ENCODE measurements at places on chromosomes 7 and 10. TPM values are rescaled to one million over a fixed set of nuclear protein-coding genes. Genes with fewer than 3 reads are reported as not detected.

Gene SPDYE2
- not detected for total RNA-seq

Gene ADIRF
- not detected for total RNA-seq

Gene CD36
- total RNA-seq: not detected

Gene ACSM6
- not detected for total RNA-seq

Gene CALY
- total RNA-seq: not detected

Gene CDCA7L
- total RNA-seq: 175 TPM

Gene KCND2
- total RNA-seq: not detected

Gene CLRN3
- not detected for total RNA-seq

Gene KCP
- total RNA-seq: 1.4 TPM

Gene MOGAT3
- not detected for total RNA-seq

Gene ANKRD16
- 15.0 TPM for total RNA-seq

Gene TMEM213
- not detected for total RNA-seq

Gene COL26A1
- not detected for total RNA-seq

Gene ZNF107
- total RNA-seq: 92.2 TPM

Gene HHEX
- total RNA-seq: 1.7 TPM

Gene CYP2C19
- not detected for total RNA-seq

Gene KBTBD2
- 34.5 TPM for total RNA-seq

Gene ATOH7
- not detected for total RNA-seq

Gene TRIL
- total RNA-seq: not detected

Gene AOAH
- total RNA-seq: 0.61 TPM

Gene DNMBP
- 39.6 TPM for total RNA-seq

Gene LOXL4
- total RNA-seq: not detected

Gene NUTM2E
- 0.17 TPM for total RNA-seq

Gene IL6
- total RNA-seq: not detected

Gene METTL27
- total RNA-seq: 2.1 TPM

Gene TRPV5
- not detected for total RNA-seq

Gene SEMA4G
- total RNA-seq: 0.17 TPM

Gene UBE2H
- 35.3 TPM for total RNA-seq

Gene GPR37
- total RNA-seq: not detected

Gene CALN1
- total RNA-seq: not detected

Gene BUD23
- 75.8 TPM for total RNA-seq

Gene EPO
- total RNA-seq: not detected

Gene FAM171A1
- not detected for total RNA-seq

Gene CLDN3
- not detected for total RNA-seq

Gene AGMO
- not detected for total RNA-seq

Gene OR2A5
- not detected for total RNA-seq

Gene DGKB
- not detected for total RNA-seq

Gene COBL
- total RNA-seq: not detected

Gene SRRM3
- total RNA-seq: not detected

Gene CPN1
- not detected for total RNA-seq

Gene LIPJ
- total RNA-seq: not detected

Gene DLX5
- total RNA-seq: not detected

Gene CPA2
- total RNA-seq: not detected

Gene PIP
- total RNA-seq: not detected

Gene SPDYE5
- not detected for total RNA-seq

Gene CPVL
- not detected for total RNA-seq

Gene SLIT1
- total RNA-seq: 0.77 TPM
